ENCODE measurements at places on chromosomes 7 and 10.

- no peak for DNase-seq
These were observed 73.3 kb downstream of the ARID5B start for GRCh38 chr10:61974601-61975390.

DNA sequence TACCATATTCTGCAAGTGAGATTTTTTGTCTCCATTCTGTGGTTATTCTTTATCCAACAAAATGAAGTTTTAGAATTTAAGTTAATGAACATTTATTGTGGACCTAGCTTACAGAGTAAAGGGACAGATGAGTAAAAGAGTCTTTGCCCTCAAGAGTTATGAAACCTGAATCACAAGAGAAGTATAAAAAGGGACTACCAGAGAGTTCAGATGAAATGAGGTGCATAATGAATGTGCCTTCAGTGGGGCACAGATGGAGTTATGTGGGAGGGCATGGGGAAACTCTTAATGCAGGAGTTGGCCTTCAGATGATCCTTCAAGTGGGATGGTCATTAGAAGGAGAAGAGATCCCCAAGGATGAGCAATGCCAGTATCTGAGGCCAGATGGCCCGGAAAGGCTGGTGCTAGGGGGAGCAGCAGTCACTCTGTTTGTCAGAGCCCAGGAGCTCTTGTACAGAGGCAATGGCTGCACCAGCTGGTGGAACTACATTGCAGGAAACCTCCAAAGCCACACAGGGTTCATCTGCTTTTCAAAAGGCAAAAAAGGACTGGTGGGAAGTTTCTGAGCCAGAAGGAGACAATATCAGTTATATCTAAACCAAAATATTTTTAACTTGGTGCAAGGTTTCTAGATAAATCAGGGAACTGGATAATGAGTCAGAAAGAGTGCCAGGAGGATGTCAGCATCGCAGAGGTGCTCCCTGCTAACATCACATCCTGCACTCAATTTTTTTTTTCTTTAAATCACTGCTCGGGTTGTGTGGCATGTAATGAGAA is 162.0 kb downstream of the KLF6 start:
- no peak for DNase-seq

DNA sequence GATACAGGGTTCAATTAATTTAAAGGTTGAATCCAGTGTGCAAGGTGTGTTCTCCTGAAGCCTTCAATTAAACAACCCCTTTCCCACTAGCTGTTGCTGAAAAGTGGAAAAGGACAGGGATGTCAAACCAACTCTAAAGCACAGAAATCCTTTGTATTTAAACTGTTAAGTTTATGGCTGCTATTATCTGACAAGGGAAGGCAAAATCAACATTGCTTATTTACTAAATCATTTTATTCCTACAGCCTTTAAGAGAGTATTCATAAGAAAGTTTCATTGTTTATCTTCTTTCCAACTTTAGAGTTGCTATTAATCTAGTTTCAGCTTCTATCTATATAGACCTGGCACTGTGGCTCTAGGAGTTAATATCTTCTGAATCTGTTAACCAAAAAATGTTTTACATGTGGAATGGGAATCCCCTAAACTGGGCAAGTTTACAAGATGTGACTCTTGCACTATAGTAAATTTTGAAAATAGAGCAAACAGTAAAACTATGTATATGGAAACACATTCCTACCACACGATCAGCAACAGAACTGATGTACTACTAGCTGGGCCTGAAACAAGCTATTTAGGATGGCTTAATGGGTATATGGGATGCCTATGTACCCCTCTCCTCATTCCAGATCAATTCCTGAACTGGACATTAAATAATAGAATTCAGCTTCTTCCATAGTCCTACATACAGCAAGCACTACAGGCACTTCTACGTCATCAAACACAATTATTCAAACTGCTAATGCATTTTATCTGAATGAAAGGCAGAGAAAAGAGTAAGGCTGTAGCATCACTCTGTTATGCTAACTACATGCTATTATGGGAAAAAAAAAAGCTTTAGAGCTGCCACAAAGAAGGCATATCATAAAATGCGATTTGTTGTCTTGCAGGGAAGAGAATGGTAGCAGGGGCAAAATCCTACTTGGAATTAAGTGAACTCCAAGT is 52.8 kb downstream of the CDK6 start:
- no peak for DNase-seq

DNA sequence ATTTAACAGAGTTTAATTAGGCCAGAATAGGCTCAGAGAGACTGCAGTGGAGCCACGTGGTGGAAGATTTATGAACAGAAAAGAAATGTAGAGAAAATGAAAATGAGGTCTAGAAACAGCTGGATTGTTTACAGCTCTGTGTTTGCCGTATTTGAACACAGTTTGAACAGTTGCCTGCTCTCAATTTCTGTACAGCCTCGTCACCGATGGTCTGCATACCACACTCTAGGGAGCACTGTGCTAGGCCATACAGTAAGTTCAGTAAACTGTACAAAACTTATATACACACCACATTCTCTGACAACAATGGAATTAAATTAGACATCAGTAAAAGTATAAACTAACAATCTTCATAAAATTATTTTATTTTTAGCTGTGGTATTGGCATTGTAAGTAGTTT is 11.1 kb upstream of the CYP2E1 start:
- no peak for DNase-seq

DNA sequence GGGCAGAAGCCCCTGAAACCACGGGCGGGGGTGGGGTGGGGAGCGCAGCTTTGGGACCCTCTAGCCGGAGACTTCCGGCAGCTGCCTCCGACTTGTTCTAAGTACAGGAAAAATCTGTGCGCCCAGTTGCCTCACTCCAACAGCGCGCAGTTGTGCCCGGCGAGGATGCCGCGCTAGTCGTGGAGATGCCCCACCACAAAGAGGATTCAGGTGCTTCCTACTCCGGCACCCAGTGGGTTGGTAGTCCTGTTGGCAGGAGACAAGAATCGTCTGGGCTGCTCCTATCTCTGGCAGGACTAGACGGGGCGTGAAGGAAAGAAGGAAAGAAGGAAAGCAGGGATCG is 465 bp upstream of the NPY start:
- DNase-seq = no peak

DNA sequence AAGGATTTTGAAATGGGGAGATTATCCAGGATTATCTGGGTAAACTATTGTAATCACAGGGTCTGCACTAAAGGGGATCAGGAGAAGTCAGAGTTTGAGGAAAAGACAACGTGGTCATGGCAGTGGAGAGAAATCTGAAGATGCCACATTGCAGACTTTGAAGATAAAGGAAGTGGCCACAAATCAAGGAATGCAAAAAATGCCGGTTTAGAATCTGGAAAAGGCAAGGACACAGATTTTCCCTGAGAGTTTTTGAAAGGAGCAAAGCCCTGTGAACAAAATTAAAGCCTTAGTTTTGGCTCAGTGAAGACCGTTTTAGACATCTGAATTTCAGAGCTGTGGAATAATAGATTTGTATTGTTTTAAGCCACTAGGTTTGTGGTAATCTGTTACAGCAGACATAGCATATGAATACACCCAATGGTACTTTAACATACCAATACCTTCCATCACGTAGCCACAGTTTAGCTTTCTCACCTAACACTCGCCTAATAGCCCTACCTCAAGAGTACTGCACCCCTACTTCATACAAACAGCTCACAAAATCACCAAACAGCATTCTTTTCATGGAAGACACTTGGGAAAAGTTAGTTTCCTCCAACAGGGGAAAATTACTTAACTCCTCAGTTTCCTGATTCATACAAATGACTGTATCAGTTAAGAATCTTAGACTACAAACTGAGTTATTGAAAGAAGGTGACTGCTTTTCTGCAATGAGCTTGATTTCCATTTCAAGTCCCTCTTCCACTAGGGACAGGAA is 446.5 kb downstream of the INHBA start:
- DNase-seq = no peak

DNA sequence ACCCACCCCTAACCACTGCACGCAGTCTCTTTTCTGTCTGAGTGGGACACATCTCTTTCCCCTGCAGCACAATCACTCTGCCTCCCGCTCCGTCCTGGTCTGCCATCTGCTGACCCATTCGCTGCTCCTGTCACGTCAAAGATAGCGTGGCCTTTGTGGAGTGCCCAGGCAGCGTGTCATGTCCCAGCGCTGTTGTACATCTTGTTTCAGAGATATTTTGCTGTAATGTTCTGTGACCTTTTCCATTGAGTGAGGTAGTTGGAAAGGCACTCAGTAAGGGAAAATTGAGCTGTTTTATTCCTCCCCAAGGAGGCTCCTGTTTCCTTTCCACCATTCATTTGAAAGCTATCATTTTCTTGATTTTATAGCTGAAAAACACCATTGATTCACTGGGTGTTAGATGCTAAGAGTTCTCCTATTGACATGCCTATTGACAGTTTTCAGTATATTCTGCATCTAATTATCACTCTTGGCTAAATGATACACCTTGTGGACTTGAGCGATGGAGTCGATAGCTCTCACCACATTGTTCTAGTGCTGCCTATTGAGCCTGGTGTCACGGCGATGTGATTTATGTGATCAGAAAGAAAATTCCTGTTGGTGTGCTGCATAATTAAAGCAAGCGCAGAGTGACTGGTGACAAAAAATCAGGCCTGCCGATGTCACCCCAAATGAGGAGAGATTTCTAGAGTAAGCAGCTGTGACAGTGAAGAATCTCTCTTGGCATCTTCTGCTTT is 372.6 kb downstream of the LRMDA start:
- no peak for DNase-seq

GRCh38 chr7:36894190-36894589 is 169.9 kb upstream of the AOAH start:
- DNase-seq = no peak

- DNase-seq = no peak
These were observed 2.7 kb downstream of the CDK13 start for GRCh38 chr7:39952803-39953202.

- DNase-seq = no peak
These were observed 421.5 kb upstream of the LRRN3 start for GRCh38 chr7:110669410-110669809.

DNA sequence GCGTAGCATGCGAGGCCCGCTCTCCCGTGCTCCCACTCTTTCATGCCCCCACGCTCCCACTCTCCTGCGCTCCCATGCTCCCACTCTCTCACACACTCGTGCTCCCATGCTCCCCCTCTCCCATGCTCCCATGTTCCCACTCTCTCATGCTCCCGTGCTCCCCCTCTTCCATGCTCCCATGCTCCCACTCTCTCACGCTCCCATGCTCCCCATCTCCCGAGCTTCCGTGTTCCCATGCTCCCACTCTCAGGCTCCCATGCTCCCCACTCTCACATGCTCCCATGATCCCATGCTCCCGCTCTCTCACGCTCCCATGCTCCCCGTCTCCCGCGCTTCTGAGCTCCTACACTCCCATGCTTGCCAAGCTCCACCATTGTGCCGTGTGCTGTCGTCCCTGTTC is 84.4 kb upstream of the ANLN start:
- DNase-seq = no peak

DNA sequence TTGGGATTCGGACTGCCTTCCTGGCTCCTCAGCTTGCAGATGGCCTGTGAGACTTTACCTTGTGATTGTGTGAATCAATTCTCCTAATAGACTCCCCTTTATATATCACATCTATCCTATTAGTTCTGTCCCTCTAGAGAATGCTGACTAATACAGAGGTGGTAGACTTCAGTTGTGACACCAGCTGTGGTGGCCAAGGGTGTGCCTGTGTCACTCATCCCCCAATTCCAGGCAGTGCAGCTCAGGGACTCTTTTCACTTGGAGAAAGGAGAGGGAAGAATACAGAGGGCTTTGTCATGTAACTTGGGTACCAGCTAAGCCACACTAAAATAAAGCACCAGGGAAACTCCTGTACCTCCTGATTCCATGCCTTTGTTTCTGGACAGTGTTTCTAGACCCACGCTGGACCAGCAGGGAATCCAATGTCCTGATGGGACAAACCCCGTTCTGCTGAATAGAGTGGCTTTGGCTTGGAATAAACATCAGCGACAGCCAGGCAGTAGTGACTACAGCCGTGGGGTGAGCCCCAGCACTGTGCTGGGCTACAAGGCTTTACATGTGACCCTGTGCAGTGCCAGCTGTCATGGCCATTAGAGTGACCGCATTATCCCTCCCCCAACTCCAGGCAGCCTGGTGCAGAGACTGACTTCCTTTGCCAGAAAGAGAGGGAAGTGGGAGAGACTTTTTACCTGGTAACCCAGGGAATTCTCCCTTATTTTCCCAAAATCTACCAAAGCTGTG is 233.6 kb downstream of the ANK3 start:
- DNase-seq = no peak

DNA sequence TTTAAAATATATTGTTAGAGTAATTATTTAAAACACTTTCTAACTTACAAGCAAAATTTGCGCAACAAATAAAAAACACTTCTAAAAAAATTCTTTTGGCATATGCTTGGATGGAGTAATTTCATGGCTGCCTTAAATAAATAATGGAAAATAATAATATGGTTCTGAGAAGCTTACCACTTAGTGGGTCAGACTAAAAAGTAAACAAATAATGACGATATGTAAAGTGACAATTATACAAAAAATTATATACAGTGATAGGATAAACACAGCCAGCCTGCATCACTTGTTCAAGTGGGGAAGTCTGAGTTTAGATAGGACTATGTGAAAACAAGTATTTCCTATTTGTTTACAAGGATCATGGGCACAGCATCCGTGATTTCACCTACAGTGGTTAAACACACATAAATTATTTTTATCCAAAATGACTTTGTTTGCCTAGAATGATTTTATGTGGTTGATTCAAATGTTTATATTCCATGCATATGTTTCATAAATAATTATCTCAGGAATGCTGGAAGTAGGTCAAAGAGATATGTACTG is 141.7 kb upstream of the SEMA3D start:
- DNase-seq = no peak

DNA sequence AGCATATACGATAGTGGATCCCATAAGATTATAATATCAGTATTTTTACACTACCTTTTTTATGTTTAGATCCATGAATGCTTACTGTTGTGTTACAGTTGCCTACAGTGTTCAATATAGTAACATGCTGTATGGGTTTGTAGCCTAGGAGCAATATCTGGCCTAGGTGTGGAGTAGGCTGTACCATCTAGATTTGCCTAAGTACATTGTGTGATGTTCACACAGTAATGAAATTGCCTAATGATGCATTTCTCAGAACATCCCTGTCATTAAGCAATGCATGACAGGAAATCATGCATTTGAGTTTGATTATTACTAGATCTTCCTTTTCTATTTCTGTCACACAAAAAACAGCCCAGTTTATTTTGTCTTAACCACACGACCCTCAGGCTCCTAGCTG is 14.5 kb downstream of the CBX3 start:
- no peak for DNase-seq

DNA sequence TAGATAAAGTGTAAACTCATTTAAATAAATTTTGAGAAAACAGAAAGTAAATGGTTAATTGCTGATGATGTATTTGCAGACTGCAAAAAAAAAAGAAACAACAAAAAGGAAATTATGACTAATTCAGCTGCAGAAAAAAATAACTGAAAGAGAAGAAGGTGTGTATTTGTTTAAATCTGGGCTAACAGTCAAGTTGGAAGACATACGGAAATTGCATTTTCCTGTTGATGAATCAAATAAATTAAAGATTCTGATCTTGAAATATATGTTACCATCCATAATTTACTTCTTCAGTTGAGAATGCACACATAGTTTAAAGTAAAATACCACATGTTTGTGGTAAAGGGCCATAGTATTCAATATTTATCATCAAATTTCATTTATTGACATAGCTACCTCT is 19.3 kb upstream of the ING3 start:
- DNase-seq = no peak

GRCh38 chr7:145986248-145986874 is 130.2 kb upstream of the CNTNAP2 start:
- no peak for DNase-seq

All from activated naive CD4-positive, alpha-beta T cell (primary cell).